ENCODE measurements at places on chromosomes 1 and 21.

GRCh38 chr1:107293901-107294613 lies 153.2 kb downstream of the NTNG1 start:
- DNase-seq: no peak

- peak; percentile 83 for DNase-seq
Observed at GRCh38 chr1:40185951-40186864, 25.0 kb downstream of the RLF start.

DNA sequence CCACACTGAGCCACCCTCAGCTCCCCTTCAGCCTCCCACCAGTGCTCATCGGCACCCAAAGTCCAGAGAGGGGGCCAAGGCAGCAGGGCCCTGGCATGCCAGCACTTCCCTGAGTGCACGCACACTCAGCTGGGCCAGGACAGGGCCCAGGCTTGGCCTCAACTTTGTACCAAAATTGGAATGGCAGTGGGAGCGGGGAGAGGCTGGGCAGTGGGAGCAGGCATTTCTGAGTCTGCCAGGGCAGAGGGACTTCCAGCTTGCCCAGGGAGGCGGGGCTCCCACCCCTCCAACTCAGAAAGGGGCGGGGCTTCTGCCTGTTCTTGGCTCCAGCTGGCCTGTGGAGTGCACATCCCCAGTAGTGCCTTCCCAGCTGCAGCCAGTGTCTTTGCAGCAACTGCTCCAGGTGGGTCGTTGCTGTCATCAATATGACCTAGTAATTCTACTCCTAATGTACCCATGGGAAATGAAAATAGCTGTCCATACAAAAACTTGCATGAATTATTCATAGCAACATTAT lies 10.3 kb upstream of the SNX7 start:
- DNase-seq: no peak

GRCh38 chr1:171817511-171818265 lies 23.6 kb upstream of the DNM3 start:
- peak; percentile 89 for DNase-seq

Measured in activated CD4-positive, alpha-beta T cell treated with anti-CD3 and anti-CD28 coated beads, Interleukin-2, amount 50 U/mL, for 16 hours (primary cell).